A172 (cell line): ENCODE measurements at places on chromosomes 11 and 22.

- peak; percentile 41 for DNase-seq
Observed at GRCh38 chr22:36379593-36380361, 8.0 kb downstream of the MYH9 start.

- no peak for DNase-seq
Observed at GRCh38 chr11:68683121-68683520, 1.2 kb upstream of the GAL start.

- no peak for DNase-seq
Observed at GRCh38 chr11:16893456-16894066, 120.7 kb downstream of the PLEKHA7 start.

GRCh38 chr22:37419969-37420685, 7.2 kb downstream of the ELFN2 start:
- no peak for DNase-seq

DNA sequence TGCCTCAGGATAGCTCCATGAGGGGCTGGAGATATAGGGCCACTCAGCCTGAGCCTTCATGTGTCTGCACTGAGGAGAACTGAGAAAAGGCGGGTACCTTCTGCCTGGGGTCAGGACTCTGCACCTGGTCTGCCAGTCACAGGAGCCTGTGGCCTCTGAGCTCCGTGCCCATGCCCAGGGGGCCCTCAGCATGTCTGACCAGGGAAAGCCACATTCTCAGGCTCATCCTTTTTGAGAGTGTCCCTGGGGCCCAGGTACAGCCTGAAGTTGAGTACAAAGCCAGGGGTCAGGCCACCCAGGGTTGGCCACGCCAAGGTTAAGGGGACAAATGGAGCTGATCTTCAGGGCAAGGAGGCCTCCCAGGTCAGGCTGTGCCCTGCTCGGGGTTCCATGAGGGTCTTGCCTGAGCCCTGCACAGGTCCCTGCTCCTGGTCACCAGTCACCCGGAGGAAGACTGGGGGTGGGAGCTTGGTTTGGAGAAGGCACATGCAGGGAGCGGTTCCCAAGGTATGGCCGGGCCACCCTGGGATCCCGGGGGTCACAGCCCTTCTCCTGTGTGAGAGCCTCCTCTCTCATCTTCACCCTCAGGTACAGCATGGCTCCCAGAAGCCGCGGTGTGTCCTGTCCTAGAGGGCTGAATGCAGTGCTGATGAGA, 6.0 kb downstream of the DENND6B start:
- DNase-seq: no peak

GRCh38 chr11:111200010-111200534, 45.5 kb upstream of the POU2AF2 start:
- no peak for DNase-seq

DNA sequence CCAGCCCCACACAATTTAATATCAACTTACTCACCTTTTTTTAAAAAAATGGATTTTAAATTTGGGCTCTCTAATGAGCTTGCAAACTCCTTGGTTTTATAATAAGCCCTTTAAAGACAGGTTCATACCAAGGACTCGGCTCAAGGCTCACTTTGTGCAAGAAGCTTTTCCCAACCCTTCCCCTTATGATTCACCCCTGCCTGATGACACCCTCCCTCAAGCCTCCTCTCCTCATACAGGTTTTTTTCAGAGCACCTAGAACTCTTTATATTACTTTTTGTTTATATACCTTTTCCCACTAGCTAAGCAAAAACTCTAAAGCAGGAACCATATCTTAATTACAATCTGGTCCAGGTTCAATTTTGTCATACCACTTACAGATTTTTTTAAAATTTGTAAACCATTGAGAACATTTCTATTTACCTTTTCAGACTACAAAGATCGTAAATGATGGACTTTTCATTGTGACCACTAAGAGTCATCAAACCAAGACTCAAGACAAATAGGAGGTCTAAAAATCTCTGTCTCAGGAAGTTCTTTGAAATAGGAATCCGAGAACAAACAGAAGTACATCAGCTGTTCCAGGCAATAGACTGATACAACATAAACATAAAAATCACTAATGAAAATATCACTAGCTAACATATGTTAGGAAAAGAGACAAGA, 13.1 kb upstream of the EXPH5 start:
- DNase-seq: no peak

DNA sequence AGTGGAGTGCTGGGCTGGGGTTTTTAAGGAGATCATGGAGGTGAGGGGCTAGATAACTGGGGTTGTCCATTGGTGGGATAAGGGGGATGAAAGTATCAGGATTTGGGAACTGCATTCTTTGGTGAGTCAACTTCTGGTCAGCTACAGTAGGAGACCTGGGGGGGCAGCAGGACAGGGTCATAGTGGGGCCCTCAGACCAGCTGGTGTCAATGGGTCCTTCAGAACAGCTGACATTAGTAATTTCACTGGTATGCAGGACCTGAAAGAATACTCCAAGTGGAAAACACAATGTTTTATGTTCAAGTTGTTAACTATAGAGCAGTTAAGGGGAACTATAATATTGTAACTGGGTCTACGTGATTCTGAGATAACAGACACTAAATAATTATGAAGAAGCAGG, 2.8 kb upstream of the TTC12 start:
- DNase-seq: no peak

- no peak for DNase-seq
Observed at GRCh38 chr22:47044722-47045535, 282.5 kb downstream of the TBC1D22A start.

DNA sequence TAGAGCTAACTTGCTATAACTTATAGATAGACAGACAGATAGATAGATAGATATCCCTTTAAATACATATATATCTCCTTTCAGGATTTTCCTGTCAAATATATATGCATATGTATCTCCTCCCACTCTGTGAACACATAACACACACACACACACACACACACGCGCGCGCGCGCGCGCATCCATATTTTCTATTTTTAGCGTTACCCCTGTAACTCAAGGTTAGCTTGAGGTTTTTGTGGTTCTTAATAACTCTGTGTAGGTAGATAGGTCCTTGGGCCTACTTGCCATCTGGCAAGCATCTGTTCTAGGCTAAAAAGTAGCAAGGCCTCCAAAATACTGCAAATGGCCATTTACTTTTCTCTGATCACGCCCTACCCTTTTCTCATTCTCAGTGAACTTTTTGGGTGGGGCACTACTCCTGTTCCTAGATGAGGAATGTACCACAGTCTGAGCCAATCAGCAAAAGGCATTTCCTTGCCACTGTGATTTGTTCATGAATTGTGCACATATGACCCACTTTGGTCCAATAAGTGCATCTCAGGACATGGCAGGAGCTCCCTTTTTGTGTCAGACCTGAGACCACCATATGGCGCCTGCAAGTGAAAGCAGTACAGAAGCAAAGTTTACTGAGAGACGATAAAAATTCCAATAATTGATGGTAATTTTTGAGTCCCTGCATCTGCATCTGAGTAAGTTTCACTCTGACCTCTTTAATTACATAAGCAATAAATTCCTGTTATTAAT, 740.5 kb upstream of the API5 start:
- DNase-seq: no peak
